ENCODE measurements at places on chromosomes 7 and 10. TPM values are rescaled to one million over a fixed set of nuclear protein-coding genes. Genes with fewer than 3 reads are reported as not detected.

DNA sequence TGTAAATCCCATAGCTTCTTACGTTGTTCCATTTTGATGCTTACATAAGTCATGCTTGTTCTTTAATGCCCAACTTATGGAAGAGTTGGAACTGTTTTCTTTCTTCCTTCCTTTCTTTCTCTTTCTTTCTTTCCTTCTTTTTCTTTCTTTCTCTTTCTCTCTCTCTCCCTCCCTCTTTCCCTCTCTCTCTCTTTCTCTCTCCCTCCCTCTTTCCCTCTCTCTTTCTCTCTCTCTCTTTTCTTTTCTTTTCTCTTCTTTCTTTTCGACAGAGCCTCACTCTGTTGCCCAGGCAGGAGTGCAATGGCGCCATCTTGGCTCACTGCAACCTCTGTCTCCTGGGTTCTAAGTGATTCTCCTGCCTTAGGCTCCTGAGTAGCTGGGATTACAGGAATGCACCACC lies 18.9 kb downstream of the FAM131B start:
- no peak for DNase-seq

GRCh38 chr7:15239801-15240200 lies 322.0 kb downstream of the AGMO start:
- no peak for DNase-seq

- no peak for DNase-seq
These were observed 147.8 kb upstream of the KLF6 start for GRCh38 chr10:3932597-3933375.

GIMAP4 gene
- polyA plus RNA-seq = 28.3 TPM

DNA sequence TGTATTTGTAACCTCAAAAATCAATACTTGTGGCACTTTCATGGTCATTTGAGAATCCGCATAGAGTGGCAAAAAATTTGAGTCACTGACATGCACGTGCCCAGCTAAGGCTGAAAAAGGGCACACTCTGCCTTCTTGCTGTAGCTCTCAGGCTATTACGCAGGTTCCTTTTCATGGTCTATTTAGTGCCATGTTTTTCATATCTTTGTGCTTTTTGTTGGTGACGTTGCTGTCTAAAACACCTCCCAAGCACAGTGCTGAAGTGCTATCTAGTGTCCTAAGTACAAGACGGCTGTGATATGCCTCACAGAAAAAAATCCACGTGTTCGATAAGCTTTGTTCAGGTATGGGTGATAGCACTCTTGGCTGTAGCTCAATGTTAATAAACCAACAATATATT lies 50.9 kb downstream of the CREB3L2 start:
- no peak for DNase-seq

- DNase-seq = no peak
These were observed 79.1 kb upstream of the TNRC18 start for GRCh38 chr7:5502721-5503243.
